AG10803 (cell line): ENCODE measurements at places on chromosomes 5 and 9.
A peak's percentile ranks its signal among the peaks of the same experiment; 100 is the strongest.

- no peak for DNase-seq
These were observed 21.2 kb upstream of the PCSK5 start for GRCh38 chr9:75869236-75869635.

DNA sequence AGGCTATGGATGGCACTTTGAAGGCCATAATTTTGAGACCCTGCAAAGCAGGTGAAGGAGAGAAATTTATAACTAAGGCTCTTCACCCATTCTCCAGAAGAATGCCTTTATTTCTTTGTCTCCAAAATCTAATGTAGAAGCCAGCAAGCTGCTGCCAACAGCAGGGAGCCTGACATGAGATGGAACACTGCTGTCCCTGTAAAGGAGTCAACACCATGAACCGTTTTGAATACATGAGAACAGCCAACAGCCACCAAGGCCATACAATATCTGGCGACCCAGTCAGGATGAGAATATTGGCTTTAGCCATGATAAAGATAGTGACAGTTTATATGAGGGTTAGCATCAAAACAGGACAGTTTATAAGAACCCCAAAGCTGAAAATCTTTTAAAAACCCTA lies 121.2 kb upstream of the LIFR start:
- no peak for DNase-seq

DNA sequence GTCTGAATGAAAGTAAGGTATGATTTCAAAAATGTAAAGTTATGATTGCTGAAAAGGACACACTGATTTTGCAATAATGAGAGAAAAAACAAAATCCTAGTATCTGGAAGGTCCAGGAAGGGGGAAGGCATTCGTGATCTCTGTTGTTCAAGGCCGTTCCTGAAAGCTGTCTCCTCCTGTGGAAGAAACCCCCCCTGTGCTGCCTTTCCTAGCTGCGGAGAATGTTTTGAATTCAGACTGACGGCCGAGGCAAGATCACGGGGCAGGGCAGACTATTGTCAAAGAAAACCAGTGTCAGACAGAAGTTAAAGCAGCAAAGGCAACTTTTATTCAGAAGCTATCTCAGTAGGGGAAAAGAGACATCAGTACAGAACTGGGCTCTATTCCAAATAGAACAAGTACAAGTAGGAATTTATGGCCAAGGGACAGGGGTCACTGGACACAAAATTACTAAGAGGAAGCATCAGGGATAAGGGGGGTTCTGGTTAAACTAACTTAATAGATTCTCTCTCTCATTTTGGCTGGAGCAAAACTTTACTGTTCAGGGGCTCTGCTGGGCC lies 61.9 kb upstream of the IGFBPL1 start:
- no peak for DNase-seq

DNA sequence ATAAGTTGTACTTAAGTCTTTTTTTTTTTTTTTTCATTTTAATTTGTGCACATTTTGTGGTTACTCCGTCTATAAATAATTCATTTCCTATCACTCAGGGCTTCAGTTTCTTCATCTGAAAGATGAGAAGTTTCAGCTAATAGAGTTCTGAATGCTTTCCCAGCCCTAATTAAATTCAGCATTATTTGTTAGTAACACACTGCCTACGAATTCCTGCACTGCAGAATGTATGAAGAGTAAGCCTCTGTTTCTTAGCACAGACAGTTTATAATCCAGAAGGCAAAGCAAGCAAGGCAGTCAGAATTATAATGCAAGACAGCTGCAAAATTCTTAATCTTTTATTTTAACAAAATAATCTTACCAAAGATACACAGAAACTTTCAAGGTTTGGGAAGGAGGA lies 138.0 kb upstream of the GHR start:
- DNase-seq, result no peak

- DNase-seq, result no peak
These were observed 18.5 kb upstream of the SLC12A7 start for GRCh38 chr5:1130218-1130946.

GRCh38 chr5:7756453-7756852 lies 94.5 kb downstream of the CFAP90 start:
- no peak for DNase-seq

- no peak for DNase-seq
These were observed 94.1 kb downstream of the CDC42SE2 start for GRCh38 chr5:131357739-131358561.

GRCh38 chr9:34744295-34745221 lies 34.6 kb upstream of the CCL21 start:
- DNase-seq, result peak; percentile 30

- DNase-seq, result no peak
These were observed 83.1 kb downstream of the KCNT1 start for GRCh38 chr9:135785013-135785575.

DNA sequence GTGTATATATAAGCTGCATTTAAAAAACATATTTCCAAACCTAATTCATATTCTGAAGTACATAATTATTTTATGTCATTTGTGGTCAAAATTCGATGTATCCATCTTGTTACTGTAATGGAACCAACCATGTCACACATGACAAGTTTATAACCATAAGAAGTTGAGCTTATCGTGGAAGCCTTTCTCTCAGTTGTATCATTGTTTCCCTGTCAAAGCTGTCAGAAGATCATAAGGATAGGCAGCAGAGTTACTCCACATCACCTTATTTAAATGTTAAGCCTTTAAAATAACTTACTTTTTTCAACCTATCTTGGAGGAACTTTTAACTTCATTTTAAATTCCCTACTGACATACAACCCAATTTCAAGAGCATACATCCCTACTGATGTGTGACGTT lies 841.5 kb downstream of the PTPRD start:
- DNase-seq, result no peak

- DNase-seq, result no peak
These were observed 593.0 kb downstream of the BNC2 start for GRCh38 chr9:16277471-16277960.

DNA sequence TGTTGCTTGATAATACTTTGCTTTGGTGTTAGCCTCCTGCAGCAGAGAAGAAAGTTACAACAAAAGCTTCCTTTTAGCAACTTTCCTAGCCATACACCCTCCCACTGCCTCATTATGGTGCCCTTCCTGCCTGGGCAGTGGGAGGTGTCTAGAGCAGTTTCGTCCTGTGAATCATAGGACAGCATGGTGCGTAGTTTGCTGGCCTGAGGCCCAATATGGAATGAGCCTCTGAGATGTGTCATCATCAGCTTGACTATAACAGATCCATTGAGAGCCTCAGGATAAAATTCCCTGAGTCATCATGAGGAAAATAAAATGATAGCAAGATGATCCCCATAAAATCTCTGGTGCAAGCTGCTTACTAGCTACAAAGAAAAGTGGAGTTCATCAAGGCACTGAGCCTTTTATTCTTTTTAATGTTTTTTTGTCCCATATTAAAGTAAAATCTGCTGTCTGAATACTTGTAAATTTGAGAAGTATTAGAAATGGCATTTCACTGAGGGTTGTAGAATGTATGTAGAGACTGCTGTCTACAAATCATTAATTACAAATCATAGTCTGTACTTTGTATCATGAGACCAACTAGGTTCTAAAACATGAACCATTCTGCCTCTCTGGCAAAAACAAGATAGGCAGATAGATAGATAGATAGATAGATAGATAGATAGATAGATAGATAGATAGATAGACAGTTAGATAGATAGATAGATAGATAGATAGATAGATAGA lies 303.0 kb upstream of the PDE4D start:
- peak; percentile 83 for DNase-seq

- DNase-seq, result no peak
These were observed 2123.7 kb upstream of the C9orf72 start for GRCh38 chr9:29697011-29697410.

- DNase-seq, result no peak
These were observed 22.9 kb upstream of the PTGER4 start for GRCh38 chr5:40656766-40657165.

DNA sequence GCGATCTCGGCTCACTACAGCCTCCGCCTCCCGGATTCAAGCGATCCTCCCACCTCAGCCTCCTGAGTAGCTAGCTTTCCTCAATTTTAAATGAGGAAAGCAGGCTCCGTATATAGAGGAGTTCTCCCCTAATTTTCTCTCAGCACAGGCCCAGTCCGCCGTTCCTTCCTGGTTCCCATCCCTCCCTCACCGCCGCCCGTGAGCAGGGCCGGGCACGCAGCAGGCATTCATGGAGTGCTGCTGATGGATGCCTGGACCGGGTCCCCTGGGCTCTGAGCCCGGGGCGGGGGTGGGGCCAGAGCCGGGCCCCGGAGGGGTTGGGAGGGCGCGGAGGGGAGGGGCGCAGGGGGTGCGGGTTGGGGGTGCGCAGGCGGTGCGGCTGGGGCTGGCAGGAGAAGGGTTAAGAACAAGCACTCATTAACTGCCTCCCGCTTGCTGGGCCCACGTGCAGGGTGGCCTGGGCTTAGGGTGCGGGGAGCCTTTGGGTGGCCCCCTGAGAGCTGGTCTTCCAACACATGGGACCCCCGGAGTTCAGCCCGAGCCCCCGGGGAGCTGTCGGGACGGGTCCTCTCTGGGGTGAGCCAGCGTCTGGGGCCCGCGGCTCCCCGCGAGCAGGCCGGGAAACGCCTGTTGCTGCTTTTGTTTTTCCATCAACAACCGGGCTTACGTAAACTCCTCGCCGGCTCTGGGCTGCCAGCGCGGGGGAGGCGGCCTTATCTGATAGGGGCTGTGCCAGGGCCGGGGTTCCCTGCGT lies 33.7 kb downstream of the LHX2 start:
- peak; percentile 21 for DNase-seq

DNA sequence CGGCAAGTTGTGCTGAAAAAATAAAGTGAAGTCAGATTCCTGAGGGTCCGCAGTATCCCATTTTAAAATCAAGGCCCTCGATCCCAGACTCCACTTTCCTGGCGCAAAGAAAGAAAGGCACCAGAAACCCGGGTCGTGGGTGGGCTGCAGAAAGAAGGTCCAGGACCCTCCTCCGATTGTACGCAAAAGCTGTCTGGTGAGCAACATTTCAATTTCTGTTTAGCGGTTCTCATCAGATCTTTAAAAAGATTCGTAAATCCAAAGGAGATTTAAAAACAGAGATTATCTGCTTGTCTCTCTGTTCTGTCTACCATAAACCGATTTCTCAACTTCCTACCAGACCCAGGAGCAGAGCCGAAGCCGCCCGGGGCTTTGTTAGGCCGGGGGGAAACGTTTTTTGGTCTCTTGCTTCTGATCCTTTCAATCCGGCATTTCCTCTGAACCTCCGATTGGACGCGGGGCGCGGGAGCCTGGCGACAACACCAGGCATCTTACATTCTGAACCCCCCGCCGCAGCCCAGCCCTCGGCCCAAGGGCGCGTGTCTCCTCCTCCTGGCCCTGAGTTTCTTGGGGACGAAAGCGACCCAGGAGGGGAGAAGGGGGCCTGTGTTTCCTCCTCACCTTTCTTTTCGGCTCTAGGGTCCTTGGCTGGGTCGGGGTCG lies 746 bp downstream of the NKX2-5 start:
- no peak for DNase-seq

GRCh38 chr5:135662061-135662481 lies 83.3 kb upstream of the CXCL14 start:
- no peak for DNase-seq
